ENCODE measurements at places on chromosomes 3 and 15. TPM values are rescaled to one million over a fixed set of nuclear protein-coding genes. Genes with fewer than 3 reads are reported as not detected.

Gene MNS1
- 16.2 TPM for total RNA-seq

Gene IMPG2
- total RNA-seq, result 0.05 TPM

Gene CPLX3
- not detected for total RNA-seq

Gene CSNK1G1
- total RNA-seq, result 19.6 TPM

Gene RASGRP1
- total RNA-seq, result 0.39 TPM

Gene RAP2B
- total RNA-seq, result 38.2 TPM

Gene ARID3B
- total RNA-seq, result 10.8 TPM

Gene ALAS1
- total RNA-seq, result 61.9 TPM

Gene SOX2
- total RNA-seq, result not detected

Data from PC-9 (cell line).